ENCODE measurements at places on chromosomes 5 and 9.
A peak's percentile ranks its signal among the peaks of the same experiment; 100 is the strongest.

- DNase-seq = no peak
These were observed 24.9 kb downstream of the TRPM3 start for GRCh38 chr9:71096421-71097108.

DNA sequence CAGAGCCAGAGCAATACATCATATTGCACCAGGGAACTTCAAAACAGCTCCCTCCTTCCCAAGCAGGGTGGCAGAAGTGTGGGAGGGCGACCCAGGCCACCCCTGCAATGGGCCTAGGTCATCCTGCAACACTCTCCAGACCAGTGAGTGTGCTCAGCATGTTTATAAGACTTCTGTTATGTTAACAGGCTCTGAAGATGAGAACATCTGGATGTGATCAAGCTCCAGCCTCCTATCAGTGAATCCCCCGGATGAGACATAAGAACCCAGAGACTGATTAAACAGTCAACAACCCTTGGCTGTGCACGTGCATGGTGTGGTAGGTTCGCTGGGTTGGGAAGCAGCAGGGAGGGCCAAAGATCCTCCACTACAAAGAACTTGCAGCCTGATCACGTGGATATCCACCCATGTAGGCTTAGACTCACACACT, 63.3 kb downstream of the ABCA1 start:
- DNase-seq = peak; percentile 68

DNA sequence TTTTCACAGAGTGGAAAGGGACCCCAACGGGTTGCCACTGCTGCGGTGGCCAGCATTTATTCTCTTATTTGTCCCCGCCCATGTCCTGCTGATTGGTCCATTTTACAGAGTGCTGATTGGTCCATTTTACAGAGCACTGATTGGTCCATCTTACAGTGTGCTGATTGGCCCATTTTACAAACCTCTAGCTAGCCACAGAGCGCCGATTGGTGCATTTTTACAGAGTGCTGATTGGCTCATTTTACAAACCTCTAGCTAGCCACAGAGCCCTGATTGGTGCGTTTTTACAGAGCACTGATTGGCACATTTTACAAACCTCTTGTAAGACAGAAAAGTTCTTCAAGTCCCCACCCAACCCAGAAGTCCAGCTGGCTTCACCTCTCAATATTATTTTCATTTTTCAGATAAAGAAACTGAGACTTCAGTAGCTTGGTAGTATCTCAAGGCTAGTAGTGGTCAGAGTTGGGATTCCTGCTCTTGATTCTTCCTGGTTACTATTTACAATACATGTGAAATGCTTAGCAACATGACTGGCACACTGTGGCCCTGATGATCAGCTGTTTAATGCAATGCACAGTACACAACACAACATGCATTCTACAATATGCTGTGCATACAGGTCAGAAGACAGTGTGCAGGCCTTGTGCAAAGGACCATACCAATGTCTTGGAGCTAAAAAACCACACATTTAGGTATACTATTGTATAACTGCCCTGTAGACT, 63.6 kb upstream of the BOD1 start:
- no peak for DNase-seq

DNA sequence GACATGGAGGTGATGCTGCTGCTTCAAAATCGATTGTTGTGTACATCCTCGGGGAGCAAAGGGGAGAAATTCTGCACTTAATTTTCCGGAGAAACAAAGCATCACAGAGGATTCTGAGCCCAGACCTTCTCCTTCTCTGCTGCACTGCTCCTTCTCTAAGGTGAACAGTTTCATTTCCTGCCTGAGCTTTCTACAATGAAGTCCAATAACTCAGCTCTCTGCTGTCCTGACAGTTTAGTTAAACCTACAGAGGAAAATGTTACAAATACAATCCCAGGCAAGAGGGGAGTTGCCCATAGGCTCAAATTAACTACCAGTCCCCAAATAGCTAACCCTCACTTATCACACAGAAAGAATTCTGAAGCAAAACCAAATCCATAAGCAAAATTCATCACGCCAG, 206.3 kb downstream of the EFNA5 start:
- no peak for DNase-seq

- no peak for DNase-seq
These were observed 13.4 kb downstream of the PBX3 start for GRCh38 chr9:125760537-125760936.

DNA sequence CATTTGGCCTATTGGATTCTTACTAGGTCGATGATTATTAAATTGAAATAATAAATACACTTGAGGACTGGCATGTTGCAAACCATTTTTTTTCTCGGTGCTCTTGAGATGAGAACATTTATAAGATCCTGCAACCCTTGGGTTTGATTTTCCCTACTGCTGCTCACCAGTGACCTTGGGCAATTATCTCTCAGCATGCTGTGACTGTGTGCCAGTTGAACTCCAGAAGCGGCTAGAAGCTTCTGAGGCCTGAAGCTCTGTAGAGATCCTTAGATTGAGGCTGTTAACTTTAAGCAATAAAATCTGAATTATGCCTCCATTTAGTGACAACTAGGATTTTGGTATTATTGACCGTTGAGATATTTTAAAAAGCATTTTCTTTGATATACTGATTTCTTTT, 489.8 kb downstream of the MAT2B start:
- DNase-seq = no peak

DNA sequence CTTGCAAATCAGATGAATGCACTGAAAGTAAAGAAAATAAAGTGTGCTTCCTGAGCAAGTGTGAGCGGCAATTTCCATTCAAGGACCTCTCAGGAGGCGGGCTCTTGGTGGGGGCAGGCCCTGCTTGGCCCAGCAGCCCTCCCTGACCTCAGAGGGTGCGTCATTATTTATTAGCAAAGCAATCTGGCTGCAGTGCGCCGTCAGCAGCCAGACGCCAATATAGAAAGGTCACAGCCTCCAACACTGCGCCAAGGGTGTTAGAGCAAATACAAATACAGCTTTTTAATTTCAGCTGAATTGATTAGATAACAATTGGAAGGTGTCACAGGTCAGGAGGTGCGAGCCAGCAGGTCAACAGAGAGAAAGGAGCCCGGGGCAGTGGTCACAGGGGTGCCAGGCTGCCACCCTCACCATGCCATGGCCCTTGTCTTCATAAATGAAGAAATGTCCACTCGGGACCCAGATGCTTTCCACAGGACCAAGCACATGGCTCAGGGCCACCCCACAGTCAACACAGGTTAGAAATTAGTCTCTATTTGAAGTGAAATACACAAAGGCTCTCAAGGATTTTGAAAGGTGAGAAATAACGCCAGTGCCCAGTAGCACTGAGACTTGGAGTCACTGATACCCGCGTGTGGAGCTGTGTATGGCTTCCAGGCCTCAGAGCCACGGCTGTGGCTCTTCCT, 309.8 kb downstream of the IRX2 start:
- no peak for DNase-seq

DNA sequence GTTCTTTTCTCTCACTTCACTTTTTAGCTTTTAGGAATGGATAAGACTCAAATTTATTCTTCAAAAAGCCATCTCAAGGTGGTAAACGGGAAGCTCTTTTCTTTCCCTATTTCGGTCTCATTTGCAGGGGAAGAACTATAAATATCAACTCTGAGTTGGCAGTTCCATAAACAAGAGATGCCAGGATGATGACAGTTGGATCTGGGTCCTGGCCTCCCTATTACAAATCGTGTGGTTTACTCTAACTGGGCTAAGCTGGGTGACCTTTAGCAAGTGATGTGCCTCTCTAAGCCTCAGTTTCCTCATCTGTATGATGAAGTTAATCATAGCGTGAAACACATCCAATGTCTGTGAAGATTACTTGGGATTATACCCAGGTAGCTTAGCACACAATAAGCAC, 44.2 kb downstream of the TLE4 start:
- DNase-seq = peak; percentile 45

- DNase-seq = peak; percentile 74
These were observed 3.7 kb upstream of the WDR31 start for GRCh38 chr9:113343732-113344231.

- peak; percentile 62 for DNase-seq
These were observed 25.5 kb downstream of the TNPO1 start for GRCh38 chr5:72841756-72842535.

DNA sequence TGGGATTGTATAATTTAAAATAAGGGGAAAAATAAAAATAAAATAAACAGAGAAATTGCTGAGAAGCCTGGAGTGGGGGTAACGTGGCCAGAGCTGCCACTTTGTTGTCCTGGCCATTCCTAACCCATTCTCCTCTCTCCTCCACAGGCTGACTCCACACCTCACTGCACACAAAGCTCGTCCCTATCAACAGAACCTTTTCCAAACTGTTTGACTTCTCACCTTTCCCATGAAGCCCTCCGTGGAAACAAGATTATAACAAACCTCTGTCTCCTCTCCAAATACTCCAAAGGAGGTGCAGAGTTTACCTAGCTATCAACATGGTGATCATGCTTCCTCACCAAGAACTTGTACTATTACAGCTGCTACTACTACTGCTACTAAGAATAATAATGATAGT, 151.1 kb downstream of the GLIS3 start:
- DNase-seq = no peak

DNA sequence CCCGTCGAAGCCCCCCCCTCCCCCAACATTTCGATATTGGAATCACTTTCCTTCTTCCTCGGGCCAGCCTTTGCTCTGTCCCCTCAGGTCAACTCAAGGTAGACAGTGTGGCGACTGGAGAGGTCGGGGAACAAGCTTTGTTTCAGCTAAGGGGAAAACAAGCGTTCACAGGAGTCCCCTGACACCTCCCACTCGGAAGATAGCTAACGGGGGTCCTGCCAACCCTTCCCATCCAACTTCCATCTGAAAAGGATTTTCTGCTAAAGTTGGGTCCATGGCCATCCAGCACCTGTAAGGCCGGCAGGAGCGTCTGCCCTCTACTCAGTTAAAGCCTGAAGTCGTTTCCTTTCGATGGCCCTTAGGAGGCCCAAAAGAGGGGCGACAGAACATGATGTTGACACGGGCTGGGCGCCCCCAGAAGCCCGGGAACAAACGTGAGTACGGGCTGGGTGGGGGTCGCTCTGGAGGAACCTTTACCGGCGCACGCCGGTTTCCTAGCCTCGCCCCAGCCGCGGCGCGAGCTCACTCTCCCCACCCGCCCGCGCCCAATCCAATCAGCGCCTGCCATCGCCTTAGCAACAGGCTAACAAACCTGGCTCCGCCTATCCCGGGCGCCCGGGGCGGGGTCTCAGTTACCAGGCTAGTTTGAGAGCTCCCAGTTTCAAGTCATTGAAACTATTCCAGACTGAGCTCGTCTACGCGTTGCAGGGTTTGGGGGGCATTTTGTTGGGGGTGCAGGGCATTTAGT, 2.5 kb downstream of the ARRDC3 start:
- peak; percentile 93 for DNase-seq

- no peak for DNase-seq
These were observed 659.9 kb downstream of the ISL1 start for GRCh38 chr5:52043137-52043536.

DNA sequence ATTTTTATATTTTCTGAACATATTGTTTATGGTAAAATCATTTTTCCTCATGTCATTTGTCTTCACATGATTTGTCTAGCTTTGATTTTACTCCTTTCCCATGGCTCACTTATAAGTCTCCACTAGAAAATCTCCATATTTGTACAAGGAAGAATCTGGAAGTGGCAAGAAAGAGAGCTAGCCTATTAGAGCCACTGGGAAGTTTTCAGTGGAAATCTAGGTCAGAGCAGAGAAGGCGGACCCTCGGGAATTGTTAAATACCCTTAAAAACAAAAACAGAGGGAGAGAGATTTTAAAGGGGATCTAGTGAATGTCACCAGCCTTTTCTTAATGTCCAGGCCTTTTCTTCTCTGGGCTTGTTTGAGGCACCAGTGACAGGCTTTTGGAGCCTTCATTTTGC, 56.6 kb downstream of the GRAMD2B start:
- DNase-seq = no peak

DNA sequence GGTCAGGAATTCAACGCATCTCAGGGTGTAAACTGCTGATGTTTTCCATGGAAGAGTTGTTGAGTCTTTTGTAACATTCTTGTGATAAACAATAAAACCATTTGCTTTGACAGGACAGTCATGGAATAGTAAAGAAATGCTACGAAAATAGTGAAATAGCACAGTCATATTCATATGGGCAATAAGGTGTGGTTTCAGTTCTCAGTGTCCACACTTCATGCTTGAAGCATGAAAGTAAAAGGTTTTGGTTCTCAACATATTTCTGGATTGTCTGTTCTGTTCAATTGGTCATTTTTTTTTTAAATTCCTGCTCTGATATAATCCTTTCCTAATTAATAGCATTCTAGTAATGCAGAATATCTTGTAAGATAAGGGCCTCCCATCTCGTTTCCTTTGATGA, 467.6 kb upstream of the ZNF608 start:
- no peak for DNase-seq

DNA sequence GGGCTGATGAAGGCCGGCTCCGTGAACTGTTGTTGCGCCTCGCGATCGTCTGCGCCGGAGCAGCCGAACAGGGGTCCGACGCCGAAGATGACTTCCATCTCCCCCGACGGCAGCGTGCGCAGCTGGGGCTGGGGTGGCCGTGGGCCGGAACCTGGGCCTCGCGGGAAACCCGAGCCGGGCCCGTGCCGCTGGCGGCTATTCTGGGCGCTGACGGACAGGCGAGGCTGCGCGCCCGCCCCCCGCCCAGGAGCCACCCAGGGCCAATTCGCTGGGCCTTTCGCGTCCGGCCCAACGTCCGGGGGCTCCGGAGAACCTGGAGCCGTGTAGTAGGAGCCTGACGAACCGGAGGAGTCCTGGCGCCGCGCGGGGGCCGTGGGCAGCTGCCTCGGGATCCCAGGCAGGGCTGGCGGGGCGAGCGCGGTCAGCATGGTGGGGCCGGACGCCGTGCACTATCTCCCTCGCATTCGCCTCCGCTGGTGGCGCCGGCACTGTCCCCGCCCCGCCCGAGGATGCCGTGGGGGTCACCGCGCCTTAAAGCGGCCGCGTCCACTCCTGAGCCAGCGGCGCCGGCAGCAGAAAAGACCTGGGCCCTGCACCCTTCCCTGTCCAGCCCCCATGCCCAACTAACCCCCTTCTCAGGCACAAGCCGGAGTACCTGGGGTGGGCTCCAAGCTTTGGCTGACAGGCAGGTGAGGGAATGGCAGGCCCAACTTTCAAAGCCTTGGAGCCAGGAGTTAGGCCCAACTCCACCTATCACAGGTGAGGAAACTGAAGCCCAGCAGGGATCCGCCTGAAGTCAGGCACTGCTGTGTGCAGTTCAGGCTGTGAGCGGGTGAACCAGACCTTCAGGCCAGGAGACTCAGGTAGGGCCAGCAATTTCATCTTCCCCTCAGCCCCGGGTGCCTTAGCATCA, at the start of gene PROB1:
Gene PROB1, minus strand, starts transcription at position 451 of the 913 bp plus-strand sequence. Its CDS starts 23 bp downstream, at position 428.
- DNase-seq = peak; percentile 23

- peak; percentile 84 for DNase-seq
These were observed 8.6 kb downstream of the HAVCR2 start for GRCh38 chr5:157100140-157100679.

- DNase-seq = peak; percentile 23
These were observed at the start of gene CDH6 for GRCh38 chr5:31193591-31194467. Gene CDH6, plus strand, starts transcription at chr5:31193686. Its CDS starts 73,788 bp downstream, at chr5:31267474.

GRCh38 chr5:181260720-181261319, at the start of gene TRIM52:
Gene TRIM52, minus strand, starts transcription at chr5:181261143. Its CDS starts 330 bp downstream, at chr5:181260813.
- peak; percentile 91 for DNase-seq

DNA sequence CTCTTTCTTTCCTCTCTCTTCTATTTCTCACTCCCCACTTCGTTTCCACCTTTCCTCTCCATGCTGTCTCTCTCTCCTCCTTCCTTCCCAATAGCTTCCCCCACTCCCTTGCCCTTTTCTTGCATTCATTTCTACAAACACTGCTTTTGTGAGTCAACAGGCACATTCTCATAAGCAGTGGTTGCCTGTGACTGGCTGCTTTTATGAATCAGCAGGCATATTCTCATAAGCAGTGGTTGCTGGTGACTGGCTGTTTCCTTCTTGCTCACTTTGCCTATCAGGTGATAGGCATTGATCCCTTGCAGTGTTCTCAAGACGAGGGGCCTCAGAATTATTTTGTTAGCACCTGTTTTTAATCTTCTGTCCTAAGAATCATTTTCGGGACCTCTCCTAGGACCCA, 116.1 kb upstream of the ACTBL2 start:
- peak; percentile 20 for DNase-seq

All from fibroblast of gingiva (primary cell).